ENCODE measurements at places on chromosomes 6 and 20.

DNA sequence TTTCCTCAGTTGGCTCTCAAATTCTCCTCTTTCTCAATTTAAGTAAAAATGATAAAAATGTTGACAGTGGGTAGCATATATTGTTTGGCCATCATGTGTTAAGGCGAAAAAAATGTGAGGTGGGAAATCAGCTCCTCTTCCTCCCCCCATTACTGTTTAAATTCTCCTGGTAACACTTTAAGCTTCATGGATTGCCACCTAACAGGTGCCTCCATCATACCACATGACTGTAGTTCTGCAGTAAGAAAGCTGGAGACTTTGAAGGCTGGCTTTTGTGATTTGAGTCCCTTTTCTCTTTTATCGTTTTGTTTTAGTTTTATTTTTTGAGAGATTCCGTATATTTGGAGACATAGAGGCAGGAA is 1.2 kb downstream of the ZFAND3 start:
- DNase-seq = no peak

- DNase-seq = no peak
Observed at GRCh38 chr20:45781391-45781931, 10.2 kb downstream of the WFDC3 start.

DNA sequence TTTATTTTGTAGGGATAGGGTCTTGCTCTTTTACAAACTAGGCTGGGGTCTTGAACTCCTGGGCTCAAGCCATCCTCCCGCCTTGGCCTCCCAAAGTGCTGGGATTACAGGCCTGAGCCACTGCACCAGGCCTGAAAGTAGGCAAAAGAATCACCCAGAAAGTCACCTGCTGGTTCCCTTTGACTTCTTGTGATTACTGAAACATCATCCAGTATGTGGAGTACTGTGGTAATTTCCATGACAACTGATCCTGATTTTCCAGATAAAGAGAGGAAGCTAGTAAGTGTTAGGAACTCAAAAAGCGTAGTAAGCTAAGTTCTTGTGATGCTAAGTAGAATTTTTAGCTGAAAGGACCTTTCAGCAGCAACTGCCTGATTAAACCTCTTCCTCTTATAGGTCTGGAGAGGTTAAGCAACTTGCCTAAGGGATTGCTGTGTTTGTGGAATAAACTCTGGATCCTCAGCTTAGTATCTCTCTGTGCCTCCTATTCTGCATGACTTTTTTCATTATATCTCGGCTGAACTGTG is 16.8 kb downstream of the RALY start:
- no peak for DNase-seq

GRCh38 chr20:48844996-48845395 is 17.2 kb upstream of the PREX1 start:
- DNase-seq = no peak

GRCh38 chr6:147787417-147787816 is 278.9 kb downstream of the SAMD5 start:
- peak; percentile 5 for DNase-seq

DNA sequence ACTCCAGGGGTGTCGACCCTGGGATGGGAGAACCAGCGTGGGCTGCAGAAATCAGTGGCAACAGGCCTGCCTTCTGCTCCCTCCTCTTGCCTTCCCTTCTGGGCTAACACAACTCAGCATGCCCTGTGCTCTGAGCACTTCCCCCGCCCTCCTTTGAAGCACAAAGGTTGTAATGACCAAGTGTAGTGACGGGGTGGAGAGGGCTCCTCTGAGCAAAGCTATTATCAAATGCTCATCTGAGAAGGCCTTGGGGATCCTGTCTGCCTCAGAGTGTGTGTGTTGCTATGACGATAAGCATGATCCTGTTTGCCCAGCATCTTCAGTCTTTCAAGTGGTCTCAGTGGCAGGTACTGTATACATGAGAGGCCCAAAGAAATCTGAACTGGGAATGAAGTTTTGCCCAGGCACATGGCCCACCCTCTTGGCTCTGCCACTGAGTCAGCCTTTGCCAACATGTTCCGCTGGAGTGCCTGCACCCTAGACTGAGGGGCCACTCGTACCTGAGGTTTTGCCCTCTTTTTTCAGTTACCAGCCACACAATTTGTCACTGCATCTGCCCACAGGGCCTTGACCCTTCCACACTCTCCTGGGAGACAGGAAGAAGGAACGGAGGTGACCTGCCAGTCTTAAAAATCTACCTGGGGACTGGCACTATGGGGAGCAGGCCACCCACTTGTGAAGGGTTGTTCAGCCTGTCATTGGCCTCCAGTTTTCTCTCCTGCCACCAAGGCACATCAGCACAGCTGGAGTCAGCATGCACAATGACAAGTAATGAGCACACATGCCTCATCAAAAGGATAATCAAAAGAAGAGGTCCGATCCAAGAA is 74.5 kb downstream of the GFOD1 start:
- no peak for DNase-seq

DNA sequence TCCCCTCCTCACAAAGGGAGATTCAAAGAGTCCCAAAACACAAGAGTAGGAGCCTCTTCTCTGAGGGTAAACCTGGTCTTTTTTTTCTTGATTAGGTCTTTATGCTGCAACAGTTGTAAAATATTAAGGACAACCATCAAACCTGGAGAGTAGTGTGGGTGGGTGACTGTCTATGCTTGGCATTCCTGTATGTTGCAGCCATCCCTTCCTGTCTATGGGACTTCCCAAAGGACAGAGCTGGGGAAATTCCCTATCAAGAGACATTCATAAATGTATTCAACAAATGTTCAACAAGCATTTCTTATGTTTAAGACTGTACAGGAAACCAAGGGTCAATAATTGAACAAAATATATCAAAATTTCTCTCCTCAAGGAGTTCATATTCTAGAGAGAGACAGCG is 5.5 kb downstream of the BTN2A2 start:
- DNase-seq = no peak

DNA sequence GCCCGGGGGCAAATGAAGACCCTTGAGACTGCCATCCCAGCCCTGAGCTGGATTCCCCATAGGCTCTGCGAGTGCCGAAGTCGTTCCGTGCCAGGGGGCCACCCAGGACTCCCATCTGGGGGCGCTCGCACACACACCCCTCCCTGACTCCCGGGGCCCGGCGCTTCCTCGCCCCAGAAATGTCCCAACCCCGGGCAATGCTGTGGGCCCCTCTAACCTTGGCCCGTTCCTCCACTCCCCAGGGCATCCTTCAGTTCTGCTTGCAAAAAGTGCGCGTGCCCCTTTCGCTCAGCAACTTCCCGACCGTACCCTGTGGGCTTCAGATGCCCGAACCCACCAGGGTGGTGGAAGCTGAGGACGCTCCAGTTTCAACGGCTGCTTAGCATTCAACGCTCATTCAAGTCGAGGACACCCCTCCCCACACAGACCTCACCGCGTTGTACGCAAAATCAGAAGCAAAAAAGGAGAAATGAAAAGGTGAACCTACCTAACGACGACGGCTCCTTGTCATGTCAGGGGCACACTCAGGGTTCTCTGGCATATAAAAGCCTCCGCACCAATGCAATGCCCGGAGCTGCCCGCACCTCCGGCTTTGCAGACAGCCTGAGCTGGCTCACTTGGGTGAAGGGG is 25.3 kb downstream of the RIPOR2 start:
- DNase-seq = no peak

GRCh38 chr20:62691487-62691886 is 17.1 kb upstream of the NTSR1 start:
- DNase-seq = no peak

GRCh38 chr20:52859156-52859876 is 112.8 kb upstream of the TSHZ2 start:
- no peak for DNase-seq

GRCh38 chr20:20205862-20206236 is 153.5 kb downstream of the CFAP61 start:
- DNase-seq = no peak

DNA sequence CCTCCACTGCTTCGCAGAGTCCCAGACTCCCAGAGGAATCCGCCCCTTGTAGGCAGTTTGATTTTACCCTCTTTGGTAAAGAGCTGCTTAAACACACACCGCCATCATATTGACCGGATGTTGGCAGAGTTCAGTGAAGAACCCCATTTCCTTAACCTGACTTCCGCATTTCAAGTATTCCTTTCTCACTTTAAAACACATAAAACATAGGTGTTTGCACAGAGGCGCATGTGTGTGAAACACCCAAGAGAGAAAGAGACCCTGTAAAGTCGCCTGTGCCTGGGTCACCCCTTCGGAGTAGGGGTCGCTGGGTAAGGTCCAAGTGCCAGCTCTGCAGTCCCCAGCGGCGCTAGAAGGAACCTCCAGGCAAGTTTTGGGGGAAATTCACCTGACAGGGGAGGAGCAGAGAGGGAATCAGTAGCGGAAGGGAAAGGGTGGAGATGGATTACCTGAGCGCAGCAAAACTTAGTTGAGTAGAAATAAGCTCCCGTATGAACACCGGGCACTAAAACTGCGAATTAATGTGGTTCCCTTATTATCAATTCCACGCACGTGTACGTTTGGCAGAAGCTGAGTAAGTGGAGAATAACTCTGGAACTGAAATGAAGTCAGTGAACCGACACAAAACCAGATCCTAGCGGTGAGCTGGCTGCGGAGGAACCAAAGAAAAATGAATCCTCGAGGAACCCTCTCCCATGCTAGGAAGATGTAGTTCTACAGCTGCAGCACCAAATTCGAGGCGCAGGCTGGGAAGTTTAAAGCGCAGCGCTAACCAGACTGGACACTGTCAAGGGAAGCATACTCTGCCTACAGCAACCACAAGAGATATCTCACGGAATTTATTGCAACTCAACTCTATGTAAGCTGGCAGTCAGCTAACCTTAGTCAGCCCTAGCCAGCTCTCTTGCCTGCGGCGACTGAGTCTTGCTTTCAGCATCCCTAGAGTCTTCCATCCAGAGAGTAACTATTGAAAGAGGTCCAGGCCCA is 3.5 kb upstream of the HTR1B start:
- DNase-seq = no peak
